ENCODE measurements at places on chromosomes 7 and 10.

- DNase-seq = no peak
These were observed 180.5 kb upstream of the CCDC6 start for GRCh38 chr10:60086862-60087261.

GRCh38 chr7:67406976-67407375, 410.3 kb downstream of the TYW1 start:
- DNase-seq = no peak

DNA sequence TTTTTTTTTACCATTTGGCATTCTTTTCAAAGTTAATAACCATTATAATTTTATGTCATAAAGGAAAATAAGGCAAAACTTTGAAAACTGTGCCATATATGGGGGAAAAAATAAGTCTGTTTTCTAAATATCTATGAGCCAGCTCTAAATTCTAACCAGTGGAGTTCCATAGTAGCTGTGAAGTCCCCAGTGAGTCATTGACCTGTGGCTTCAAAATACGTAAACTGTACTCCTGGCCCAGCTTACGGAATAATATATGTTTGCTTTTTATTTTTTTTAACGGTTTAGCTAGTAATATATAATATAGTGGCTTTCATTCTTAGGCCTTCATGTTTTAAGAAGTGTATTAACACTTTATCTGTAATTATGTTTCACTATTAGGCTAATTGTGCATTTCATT, 20.5 kb downstream of the ZRANB1 start:
- DNase-seq = no peak

- DNase-seq = no peak
These were observed 478.1 kb upstream of the NRP1 start for GRCh38 chr10:33812586-33812985.

DNA sequence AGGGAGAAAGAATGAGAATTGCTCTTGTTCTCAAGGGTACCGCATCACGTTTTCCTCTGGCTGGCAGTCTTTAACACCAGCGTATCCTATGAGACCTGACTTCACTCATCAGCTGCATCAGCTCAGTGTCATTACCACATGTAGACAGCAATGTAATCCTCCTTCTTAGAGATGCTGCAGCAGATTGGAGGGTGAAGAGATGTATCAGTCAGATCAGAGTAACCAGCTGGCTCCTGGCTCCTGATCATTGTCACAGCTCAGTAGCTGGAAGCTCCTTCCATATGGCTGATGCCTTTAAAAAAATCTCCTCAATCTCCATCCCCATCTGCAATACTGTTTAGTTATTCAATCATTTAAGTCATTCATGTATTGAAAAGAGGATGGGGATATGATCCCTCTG, 39.7 kb upstream of the EPHB6 start:
- DNase-seq = no peak

DNA sequence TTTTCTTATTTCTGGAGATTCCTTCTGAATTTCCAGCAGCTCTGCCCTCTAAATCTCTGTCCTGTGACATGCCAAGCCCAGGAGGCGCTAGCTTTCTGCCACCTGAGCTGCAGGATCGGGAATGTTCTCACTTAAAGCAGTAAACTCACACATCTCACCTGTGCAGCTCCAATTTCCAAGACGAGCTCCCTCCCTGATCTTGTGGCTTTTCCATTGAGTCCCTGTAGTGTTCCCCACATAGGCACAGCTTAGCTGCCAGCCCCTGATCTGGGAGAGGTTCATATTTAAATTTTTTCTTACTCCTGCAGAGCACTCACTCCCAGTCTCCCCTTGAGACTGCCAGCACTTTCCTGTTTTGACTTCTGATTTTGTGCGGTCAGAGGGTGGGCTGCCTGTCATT, 479.3 kb downstream of the GLRX3 start:
- DNase-seq = no peak

DNA sequence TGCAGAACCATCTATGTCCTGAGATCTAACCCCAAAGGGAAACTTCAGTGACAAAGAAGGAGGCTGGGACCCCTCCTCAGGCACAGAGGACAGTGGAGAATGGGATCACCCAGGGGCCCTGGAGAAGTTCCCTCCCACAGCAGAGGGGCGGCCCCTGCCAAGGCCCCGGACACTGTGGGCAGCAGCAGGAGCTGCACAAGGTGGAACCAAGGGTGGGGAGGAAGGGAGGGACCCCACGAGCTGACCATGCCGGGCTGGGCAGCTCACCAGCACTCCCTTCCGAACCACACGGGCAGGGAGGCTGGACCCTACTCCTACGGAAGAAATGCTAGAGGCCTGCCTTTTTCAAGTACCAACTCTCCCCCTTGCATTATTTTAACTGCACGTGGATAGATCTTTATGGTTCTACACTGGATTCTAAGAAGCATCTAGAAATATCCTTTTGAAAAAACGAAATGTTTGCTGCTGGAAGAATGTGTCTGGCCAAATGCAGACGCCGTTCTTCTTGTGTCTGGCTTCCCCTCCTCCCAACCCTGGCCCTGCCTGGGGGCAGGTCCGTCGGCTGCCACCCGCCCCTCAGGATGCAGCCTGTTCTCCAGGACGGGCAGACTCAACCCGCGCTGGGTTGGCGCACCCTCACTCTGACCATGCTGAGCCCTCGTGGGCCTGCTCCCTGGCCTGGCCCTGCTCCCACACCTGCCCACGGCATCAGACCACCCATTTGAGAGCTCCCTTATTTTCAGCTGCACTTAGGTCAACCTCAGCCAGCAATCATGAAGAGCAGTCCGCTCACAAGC, 193.9 kb downstream of the TCERG1L start:
- no peak for DNase-seq

DNA sequence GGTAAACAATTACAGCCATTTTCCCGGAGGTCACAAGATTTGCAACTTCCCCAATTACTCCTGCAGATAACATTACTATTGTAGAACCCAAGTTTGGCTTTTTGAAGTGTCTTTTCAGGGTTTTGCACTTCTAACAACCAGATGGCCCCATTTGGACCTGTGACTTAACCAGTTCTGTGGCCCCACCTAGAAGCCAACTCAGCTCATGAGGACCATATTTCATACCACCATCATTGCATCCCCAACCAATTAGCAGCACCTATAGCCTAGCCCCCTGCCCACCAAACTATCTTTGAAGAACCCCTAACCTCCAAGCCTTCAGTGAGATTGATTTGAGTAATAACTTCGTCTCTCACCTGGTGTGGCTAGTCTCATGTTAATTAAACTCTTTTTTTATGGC, 51.3 kb upstream of the WDR11 start:
- DNase-seq = no peak

- DNase-seq = no peak
These were observed 81.3 kb upstream of the KLF6 start for GRCh38 chr10:3866332-3866731.

GRCh38 chr10:49752584-49752983, 9.5 kb downstream of the OGDHL start:
- no peak for DNase-seq

DNA sequence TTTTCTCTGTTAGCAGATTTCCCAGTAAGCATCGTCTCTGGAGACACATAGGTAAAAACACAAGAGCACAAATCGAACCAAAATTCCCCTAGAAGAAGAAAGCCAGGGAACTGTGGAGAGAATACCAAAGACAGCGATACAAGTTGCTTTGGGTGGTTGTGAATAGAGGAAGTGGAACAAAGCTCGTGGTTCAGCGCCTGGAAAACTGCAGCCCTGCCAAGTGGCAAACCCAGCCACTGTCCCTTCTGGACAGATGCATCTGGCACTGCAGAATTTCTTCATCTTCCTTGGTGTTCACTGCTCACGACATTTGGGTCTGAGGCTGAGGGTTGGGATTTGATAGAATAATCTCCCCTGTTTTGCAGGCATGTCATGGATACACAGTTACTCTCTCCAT, 733.8 kb downstream of the PARD3 start:
- no peak for DNase-seq

DNA sequence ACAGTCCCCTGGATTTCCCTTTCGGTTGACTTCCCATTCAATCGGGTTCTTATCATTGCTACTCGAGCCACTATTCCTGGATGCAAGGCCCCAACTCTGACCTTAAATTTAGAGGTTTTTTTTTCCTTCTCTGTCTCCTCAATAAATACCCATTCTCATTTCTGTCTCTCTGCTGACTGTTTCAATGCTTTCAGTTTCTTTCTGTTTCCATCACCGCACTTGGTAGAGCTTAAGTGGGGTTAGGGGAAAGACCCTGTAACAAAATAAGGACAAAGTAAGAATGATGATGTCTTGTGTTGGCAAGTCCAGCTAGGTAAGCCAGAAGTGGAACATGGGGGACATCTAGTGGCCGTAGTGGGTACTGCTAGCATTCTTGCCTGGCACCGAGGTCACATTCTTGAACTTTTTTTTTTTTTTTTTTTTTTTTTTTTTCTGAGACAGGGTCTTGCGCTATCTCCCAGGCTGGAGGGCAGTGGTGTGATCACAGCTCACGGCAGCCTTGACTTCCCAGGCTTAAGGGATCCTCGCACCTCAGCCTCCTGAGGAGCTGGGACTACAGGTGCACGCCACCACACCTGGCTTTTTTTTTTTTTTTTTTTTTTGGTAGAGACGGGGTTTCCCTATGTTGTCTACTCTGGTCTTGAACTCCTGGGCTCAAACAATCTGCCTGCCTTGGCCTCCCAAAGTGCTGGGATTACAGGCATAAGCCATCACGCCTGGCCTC, 40.3 kb downstream of the ZC3HC1 start:
- peak; percentile 91 for DNase-seq

- DNase-seq = no peak
These were observed at the start of gene ACTA2 for GRCh38 chr10:88952647-88953111. TSS of gene ACTA2 (minus strand) at chr10:88952773. CDS start at chr10:88948930, 3,843 bp downstream.

DNA sequence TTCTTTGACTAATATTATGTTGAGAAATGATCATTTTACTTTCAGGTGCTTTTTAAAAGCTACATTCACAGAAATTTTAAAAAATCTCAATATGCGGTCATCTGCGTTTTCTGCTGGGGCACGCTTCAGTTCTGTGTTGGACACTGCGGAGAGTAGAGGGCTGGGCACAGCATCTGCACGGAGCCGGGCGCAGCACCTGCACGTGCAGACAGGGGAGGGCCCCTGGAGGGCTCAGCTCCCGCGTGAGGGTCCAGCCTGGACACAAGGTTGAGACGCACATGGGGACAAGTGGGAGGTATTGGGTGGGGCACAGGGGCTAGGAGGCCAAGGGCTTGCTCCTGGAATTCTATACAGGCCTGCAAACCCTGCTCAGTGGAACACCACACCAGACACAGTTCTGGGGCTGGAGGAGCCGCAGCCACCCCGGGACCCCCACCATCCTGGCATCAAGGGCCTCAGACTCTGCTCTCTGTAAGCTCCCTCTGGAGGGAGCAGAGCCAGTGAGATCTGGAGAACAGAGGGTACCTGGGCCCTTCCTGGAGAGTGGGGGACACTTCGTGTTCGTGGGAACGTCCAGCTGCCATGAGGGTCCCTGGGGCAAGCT, 20.4 kb upstream of the FAM20C start:
- DNase-seq = no peak

Data from activated naive CD4-positive, alpha-beta T cell treated with anti-CD3 and anti-CD28 coated beads, Interleukin-2, amount 10 ng/mL, durations not matched to agents 7 days and 5 days (primary cell).